Omental fat pad (tissue), 4 donors: ENCODE measurements at places on chromosomes 4 and X. TPM values are rescaled to one million over a fixed set of nuclear protein-coding genes. Genes with fewer than 3 reads are reported as not detected.

Gene SOX3
- not detected for total RNA-seq

Gene CDKL2
- 1.1 TPM for total RNA-seq

DNA sequence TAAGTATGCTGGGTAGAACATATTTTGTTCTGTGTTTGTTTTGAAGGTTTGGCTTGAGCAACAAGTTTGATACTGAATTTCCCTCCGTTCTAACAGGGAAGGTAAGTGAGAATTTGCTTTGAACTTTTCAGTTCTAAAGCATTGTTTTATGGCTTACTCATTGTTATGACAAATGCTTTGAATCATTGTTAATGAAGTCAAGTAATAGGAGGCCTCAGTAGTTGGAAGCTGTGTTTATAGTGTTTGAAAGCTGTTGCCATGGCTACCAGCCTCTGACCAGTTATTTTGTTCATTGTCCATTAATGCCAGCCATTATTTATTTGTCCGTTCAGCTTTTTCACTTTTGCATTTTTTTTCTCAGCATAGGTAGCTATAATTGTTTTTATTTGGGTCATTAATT lies 14.4 kb downstream of the CHIC1 start:
- no peak for DNase-seq

DNA sequence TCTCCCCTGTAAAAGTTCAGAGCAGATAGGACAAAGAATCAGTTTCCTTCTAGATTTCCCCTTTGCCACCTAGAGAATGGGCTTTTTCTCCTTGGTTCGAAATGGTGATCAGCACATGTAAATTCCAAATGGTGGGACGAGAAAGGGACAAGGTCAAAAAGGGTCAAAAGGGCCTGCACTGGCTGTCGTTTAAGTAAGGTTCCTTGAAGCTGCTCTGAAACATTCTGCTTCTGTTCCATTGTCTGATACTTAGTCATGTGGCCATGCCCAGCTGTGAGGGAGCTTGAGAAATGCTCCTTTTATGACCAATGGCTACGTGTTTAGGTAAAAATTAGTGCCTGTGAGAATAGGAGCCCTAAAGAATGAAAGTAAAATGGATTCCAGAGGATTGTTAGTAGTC lies 165.9 kb upstream of the CENPE start:
- no peak for DNase-seq

Gene PTTG2
- 3.6 TPM for total RNA-seq

GRCh38 chr4:139209470-139210063 lies 32.5 kb upstream of the ELF2 start:
- DNase-seq, result no peak

Gene MAGEC1
- total RNA-seq, result not detected

- no peak for DNase-seq
Measured at GRCh38 chr4:2806390-2807355, 13.8 kb downstream of the SH3BP2 start.

- no peak for DNase-seq
Measured at GRCh38 chr4:125891597-125892258, 577.0 kb downstream of the FAT4 start.

- no peak for DNase-seq
Measured at GRCh38 chr4:66609014-66609413, 936.3 kb downstream of the CENPC start.

DNA sequence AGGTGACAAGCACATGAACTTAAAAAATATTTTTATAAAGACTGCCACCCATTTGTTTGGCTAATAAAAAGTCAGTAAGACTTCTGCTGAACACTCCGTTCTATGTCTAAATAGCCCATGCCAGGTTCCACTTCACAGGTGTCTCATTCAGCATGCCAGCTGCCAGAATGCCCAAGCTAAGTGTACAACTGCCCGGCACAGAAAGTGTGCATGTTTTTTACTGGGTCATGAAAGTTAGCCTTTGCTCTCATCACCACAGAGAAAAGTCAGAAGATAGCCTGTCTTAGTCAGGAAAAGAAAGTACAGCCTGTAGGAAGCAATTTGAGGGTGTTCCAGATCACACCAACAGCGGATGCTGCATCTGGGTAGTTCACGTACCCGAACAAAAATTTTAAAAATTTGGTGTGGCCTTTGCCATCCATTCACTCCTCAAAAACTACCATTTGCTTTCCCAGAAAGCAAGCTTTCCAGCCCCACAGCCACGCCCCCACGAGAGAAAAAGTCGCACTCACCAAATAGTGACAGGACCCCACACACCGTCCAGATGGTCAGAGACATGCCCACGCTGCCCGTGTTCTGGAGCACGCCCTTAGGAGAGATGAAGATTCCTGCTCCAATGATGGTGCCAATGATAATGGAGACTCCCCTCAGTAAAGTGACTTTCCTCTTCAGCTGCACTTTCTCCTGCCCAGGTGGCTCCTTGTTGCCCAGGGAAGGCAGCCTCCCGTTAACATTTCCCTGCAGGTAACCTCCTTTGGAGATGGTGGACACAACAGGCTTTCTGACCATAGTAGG lies 671 bp downstream of the SLC7A11 start:
- DNase-seq, result no peak

Gene SNX12
- total RNA-seq, result 34.9 TPM

DNA sequence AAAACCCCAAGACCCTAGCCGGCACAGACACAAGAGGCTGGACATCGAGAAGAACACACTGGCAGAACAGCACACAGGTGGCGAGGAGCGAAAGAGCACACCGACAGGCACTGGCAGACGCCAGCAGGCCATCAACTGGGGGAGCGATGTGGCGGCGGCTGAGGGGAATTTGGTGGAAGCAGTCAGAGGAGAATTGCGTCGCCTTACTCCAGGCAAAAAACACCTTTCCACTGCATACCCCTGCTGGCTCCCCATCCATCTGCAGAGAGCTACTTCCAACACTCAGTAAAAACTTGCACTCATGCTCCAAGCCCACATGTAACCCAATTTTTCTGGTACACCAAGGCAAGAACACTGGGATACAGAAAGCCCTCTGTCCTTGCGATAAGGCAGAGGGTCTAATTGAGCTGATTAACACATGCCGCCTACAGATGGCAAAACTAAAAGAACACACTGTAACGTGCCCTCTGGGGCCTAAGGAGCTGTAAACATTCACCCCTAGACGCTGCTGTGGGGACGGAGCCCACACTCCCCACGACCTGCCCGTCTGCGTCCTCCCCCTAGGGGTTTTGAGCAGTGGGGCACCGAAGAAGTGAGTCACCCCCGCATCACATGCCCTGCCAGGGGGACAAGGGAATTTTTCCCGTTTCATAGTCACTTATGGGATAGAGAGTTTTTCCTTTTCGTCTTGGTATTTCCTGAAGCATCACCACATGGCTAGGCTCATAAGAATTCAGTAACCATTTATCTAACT lies 262.3 kb downstream of the KCTD8 start:
- no peak for DNase-seq

DNA sequence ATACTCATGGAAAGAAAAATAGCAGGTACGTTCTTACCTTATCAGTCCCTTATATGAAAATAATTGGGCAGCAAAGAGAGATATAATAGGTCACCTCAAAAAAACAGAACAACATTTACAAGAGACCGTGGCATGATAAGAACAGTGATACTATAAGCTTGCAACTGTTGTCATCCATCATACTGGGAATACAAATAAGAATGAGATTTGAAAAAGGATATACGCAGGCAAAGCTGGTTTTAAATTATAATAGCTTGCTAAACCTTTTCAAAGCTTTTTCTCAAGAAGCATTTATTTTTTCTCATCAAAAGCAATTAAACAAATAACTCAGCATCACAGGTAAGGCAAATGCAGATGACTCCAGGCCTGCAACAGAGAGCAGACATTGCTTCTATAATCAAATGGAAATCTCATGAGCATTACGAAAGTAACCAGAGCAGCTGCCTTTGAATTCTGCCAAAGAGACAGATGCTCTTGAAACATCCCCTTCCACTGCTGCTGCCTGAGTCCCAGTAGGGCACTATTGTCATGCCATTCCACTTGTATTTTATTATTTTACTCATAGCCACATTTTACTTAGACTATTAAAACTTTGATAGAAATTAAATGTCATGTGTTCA lies 620.6 kb upstream of the GNPDA2 start:
- no peak for DNase-seq

- DNase-seq, result no peak
Measured at GRCh38 chr4:77202491-77202890, 45.5 kb downstream of the CCNG2 start.

DNA sequence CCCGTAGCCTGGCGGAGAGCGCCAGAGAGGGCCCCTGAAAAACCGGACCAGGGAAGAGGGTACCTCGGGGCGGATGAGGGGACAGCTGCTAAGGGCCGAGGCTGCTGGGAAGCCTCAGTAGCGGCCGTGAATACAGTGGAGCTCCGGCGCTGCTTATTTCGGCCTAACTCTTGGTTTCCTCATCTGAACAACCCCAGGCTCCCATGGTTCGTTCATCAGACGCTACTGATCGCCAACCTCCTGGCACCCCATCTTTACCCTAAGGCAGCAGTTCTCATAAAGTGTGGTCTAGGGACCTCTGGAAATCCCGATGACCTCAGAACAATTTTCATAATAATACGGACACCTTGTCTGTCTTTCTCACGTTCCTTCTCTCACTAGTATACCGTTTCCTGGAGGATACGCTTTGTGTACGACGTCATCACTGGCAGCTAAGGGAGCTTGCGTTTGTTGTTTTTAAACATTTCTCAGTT lies 645 bp upstream of the RAB28 start:
- DNase-seq, result no peak
